PC-3 (cell line): ENCODE measurements at places on chromosomes 12 and 14.

DNA sequence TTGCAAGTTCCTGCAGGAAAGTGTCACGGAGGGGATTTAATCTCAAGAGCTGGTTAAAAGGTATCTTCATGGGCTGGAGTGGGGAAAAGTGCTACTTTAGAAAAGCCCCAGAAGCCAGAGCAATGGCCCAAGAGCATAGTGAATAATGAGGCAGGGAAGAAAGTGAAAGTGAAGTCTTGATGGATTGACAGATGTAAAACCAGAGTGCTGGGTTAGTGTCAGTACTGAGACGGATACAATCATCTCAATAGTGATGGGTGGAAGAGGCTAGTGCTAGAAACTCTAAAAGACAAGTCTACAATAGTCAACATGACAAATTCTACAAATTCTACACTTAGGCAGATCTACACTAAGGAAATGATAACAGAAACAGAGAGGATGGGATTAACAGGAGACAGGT, 68.1 kb downstream of the CIT start:
- no peak for DNase-seq

DNA sequence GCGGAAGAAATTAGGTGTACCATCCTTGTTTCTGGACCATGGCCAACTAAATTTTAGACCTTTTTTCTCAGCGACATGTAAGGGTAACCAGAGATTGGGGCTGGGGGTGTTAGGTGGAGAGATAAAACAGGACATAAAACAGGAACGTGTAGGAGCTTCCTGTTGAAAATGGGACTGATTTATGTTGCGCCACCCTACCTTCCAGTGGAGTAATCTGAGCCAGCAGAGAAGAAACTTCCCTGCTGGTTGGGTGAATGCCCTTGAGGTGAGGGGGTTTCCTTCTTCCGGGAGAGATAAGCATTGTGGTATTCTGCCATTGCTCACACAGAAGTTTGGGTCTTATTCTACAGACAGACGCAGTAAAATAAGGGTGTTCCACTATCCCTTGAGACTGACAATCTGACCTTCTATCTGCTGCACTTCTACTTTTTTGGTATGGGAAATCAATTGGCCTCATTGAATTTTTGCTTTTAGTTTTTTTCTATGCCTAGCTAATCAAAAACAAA, 417.6 kb downstream of the PCNX1 start:
- DNase-seq, result no peak

DNA sequence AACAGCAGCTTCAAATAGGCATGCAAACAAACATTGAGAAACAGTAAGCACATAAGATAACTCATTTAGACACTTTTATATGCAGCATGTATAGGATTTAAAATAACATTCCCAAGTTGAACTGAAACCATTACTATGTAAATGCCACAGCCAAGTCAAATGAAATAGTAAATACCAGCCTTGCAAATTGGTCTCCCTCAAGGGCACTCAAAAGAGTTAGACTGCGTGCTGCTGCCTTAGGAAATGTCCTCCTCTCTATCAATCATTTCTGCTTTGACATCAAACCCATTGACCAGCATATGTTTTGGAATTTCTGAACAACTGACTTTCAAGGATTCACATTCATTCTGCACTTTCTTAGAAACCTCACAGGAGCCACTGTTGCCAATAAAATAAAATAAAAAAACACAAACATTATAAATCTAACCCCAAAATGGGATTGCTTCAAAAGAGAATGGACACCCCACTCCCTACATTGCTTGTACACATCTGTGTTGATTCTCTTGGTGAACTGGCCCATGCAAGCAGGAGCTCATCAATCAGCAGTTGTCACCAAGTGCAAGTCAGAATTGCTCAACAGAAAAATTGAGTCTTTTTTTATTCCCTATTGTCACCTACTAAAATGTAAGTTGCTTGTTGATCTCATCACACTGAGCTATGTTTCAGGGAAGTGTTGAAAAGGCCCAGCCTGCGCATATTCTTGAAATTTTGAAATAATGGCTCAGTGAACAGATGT, 256.2 kb downstream of the DAD1 start:
- DNase-seq, result no peak

DNA sequence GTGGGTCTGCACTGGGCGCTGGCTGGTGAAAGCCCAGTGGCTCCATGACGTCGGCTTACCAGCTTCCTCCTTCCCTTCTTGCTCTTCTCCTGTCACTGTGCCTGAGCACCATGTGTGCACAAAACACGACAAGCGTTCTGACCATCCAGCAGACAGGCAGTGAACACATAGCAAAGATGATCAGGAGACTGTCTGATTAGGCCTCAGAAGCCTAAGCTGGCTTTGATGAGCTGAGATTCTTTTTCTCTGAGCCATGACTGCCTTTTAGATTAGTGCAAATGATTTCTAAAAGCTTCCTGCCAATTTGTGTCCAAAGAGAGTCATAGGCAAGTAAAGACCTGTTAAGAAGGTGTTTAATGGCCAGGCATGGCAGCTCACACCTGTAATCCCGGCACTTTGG, 83.1 kb downstream of the AACS start:
- no peak for DNase-seq
